ENCODE measurements at places on chromosomes 6 and 20.

DNA sequence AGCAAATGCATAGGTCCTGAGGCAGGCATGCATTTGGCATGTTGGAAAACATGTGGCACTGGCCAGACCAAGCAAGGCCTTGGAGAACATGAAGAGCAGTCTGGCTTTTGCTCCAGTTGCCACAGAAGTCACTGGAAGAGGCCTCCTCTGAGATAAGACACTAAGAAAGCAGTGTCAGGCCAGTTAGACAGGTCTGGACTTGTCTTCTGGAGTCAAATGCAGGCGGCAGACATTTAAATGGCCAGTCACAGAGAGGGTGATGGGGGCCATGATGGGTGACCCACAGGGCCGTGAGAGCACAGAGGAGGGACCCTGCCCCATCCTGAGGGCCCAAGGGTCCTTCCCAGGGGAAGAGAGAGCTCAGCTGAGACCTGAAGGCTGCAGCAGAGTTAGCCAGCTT, 26.7 kb upstream of the ADA start:
- DNase-seq = no peak

DNA sequence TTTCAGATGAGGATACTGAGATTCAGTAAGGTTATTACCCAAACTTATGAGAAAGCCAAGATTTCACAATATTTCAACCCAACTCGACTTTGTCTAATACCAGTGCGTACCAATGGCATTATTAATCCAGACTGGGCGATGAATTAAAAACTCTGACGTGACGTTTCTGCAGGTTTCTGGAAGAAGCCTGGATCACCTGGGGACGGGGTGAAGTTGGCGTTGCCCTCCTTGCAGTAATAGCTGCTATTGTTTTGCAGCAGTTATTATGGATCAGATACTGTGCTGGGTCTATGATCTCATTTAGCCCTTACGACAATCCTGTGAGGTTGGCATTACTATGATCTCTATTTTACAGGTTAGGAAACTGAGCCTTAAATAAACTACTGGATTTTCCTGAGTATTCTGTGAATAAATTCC, 569 bp upstream of the CDC5L start:
- DNase-seq = no peak

DNA sequence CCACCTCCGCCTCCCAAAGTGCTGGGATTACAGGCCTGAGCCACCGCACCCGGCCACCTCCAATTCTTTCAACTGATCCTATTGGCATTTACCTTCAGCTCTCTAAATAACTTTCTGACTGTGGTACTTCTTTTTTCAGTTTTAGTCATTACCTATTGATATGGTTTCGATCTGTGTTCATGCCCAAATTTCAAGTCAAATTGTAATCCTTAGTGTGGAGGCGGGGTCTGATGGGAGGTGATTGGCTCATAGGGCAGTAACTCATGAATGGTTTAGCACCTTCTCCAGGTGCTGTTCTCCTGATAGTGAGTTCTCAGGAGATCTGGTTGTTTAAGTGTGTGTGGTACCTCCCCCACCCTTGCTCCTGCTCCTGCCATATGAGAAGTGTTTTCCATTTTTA, 140.9 kb downstream of the LPA start:
- no peak for DNase-seq

DNA sequence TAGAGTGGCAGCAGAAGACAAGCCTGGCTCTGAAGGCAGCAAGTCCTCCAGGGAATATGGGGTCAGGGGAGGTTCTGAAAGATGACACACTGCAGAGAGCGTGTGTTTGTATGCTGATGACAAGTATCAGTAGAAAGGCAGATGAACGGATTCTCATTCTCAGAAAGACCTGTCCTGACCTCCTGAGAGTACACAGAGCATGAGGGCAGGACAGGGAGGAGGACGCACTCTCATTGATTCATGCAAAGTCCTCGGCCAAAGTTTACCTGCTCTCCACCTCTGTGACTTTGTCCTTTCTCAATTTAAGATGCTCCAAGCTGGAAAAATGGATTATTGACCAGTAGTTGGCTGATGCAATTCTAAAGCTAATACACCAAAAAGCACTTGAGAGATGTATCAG, 156.7 kb downstream of the LPA start:
- no peak for DNase-seq

- no peak for DNase-seq
Measured at GRCh38 chr6:133978896-133979240, 25.8 kb downstream of the TBPL1 start.

- DNase-seq = no peak
Measured at GRCh38 chr6:110170081-110170480, 9.4 kb downstream of the WASF1 start.

DNA sequence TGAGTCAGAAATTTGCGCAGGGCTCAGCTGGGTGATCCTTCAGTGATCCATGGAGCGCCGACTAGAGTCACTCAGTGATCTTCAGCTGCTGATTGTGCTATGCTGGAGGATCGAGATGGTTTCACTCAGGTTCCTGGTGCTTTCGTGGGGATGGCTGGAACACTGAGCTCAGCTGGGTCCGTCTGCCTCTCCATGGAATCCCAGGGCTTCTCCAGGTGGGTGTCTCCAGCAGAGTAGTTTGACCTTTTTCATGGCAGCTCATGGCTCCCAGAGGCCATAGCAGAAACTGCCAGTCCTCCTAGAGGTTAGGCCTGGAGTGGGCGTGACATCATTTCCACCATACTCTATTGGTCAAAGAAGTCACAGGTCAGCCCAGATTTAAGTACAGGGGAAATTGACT, 88.8 kb upstream of the SIRPA start:
- no peak for DNase-seq

DNA sequence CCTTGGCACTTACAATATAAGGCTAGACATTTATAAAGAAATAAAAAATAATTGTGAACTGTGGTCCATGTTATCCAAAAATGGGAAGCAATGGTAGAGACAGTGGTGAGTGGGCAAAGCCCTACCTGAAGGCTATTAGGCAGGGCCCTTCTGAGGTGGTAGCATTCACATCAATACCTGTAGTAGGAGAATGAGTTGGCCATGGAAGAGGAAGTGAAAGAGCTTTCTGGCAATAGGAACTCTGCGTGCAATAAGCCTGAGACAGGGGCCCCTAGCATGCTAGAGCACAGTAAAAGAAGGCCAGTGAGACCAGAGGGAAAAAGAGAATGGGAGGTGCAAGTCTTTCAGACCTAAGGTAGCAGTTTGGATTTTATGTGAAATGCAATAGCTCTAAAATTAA, 754.5 kb downstream of the PTPRT start:
- DNase-seq = no peak

GRCh38 chr20:50797142-50797541, 2.3 kb downstream of the BCAS4 start:
- no peak for DNase-seq

GRCh38 chr6:32298632-32299336, 72.9 kb downstream of the TSBP1 start:
- DNase-seq = no peak

DNA sequence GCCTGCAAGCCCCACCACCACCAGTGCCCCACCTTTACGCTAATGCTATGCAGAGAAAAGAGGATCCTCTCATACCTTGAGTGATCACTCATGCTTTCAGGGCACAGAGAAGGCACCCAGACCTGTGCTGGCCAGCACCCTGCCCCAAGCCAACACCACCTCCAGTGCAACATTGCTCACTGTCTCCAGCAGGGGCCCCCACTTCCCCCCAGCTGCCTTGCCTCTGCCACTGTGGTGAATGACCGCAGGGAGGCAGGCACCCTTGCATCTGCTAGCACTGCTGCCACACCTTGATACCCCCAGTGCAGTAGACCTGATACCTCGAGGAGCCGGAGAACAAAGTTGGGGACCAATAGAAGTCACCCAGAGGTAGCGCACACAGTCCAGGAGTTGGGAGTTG, 139.2 kb upstream of the PLN start:
- DNase-seq = no peak

DNA sequence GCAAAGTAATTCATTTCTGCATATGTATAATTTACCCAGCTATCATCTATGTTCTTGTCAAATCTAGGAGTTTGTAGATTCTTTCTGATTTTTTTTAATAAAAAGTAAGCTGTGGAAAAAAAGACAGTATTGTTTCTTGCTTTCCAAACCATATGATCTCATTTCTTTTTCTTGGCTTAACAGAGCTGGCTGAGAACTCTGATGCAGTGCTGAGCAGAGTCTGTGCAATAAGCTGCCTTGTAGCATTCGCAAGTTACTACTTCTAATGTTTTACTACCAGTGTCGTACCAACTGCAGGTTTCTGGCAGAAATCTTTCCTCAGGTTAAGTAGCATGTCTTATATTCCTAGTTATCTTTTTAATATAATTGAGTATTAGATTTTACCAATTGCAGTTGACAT, 15.6 kb downstream of the RRBP1 start:
- no peak for DNase-seq

GRCh38 chr20:13220194-13220903, 725 bp upstream of the ISM1 start:
- peak; percentile 36 for DNase-seq

- no peak for DNase-seq
Measured at GRCh38 chr6:100346828-100347227, 117.9 kb downstream of the SIM1 start.

DNA sequence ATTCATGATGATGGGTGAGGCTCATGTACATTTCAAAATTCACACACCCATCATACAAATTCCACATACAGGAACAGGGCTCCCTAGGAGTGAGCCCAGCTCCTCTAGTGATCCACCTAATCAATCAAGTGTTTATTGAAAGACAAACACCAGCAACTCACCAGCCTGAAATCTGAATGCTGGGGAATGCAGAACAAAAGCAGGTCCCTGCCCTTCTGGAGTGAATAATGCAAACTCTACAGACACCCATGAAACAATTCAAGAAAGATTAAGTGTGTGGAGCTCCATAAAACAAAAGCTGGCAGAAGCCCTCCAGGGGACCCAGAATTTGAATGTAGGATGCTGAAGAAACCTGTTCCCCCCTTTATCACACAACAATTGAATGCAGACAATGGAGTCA, 396.7 kb upstream of the JARID2 start:
- no peak for DNase-seq

Measured in activated naive CD4-positive, alpha-beta T cell treated with anti-CD3 and anti-CD28 coated beads, Interleukin-2, amount 50 U/mL, for 72 hours (primary cell).